ENCODE measurements at places on chromosomes 4 and X.

DNA sequence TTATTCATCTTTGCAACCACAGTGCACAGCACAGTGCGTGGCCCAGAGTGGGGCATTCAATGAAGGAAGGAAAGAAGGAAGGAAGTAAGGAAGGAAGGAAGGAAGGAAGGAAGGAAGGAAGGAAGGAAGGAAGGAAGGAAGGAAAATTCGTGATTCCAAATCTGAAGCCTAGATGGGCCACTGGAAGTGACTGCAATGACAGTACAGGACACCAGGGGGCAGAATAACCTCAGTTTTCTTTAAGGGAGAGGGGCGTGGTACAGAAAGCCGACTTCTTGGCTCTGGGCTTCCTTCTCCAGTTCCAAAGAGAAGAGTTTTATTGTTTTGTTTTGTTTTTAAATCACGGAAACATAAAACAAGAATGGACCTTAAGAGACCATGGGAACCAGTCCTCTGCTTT, 47.8 kb downstream of the APLN start:
- DNase-seq: peak; percentile 61

DNA sequence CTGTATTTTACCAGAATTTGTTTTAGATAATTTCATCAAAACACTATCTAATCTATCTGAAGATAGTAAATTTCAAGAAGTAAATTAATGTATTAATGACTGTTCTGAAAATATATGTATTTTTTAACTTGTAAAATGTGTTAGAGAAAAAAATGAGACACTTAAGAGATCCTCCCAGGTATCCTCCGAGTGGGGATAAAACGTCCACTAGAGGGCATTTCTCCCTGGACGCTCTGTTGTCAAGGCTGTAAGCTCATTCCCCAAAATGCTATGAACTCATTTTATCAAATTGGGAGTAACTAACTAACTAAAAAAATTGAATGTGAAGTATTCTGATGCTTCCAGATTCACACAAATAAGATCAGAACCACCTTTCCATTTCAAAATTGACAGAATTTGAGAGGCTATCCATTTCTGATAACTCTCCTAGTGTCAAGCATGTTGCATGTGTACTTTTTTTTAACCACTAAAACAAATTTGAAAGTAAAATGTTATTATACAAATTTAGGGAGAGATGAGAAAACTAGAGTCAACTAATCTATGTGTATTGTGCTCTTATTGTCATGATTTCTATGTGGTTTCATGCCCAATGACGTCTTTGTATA, 337.3 kb upstream of the HS3ST1 start:
- DNase-seq: no peak

GRCh38 chrX:6708676-6709380, 173.9 kb upstream of the VCX3A start:
- DNase-seq: no peak

DNA sequence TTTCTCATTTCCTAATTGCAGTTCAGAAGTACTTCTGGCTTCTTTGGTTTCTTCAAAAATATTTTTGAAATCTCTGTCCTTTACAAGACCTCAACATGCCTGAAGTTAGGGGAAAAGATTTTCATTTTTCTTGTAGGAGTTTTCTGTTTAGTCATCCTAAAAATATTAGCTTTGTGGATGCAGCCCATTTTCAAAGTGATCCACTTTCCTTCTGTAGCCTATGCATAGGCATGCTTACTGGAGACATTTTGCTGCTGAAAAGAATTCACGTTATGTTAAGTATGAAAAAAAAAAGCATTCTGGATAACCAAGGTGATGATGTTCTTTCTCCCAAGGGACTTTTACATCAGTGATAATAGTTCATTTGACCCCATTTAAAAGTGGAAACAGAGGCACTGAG, 245.6 kb downstream of the THOC2 start:
- DNase-seq: peak; percentile 5

DNA sequence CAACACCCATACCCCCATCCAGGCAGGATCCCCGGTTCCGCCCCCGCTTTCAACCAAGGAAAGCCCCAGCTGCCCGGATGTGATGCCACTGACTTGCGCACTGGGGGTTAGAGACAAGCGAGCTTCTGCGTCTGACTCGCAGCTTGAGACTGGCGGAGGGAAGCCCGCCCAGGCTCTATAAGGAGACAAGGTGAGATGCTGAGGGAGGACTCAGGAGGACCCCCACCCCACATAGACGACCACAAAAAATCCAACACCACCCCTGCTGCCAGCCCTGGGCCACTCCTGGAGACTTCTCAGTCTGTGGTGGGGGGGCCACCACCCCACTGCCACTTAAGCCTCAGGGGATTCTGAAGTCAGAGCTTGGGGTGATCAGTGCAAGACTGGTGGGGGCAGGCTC, at the start of gene MAGEA4:
TSS of gene MAGEA4 (plus strand) at position 110 of the 400 bp plus-strand sequence. CDS start 10,776 bp downstream, outside the sequence.
- no peak for DNase-seq

DNA sequence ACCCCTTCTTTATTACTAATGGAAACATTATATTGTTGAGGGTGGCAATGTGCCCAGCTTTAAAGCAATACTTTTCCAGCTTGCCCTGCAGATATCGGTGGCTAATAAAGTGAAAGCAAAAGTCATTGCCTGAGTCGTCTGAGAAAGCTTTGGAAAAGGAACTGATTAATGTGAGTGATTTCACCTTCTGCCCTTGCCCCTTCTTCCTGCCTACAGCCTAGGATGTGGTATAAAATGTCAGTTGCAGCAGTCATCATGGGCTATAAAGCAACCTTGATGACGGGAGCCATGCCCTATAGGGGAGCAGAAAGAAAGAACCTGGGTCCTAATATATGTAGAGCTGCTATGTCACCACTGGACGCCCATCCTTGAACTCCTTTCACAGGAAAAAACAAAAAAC, 132.4 kb upstream of the USP9X start:
- DNase-seq: peak; percentile 14

- DNase-seq: no peak
Measured at GRCh38 chr4:109451544-109452273, 18.1 kb downstream of the SEC24B start.

DNA sequence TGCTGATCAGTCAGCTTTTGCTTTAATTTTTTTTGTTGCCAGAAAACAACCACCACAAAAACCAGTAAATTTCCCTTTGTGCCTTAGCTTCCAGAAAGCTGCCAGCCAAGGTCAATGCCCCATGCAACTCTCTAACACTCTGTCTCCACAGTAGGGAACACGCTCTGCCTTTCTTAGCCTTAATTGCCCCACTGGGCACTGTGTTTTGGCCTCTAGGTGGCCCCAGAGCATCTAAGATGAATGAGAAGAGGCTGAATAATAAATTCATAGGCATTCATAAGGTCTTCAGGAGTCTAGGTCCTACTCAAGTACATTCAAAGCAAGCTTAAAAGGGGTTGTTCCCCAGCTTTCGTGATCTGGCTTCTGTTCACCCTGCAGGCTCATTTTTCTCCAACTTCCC, 57.7 kb upstream of the PASD1 start:
- DNase-seq: peak; percentile 35

DNA sequence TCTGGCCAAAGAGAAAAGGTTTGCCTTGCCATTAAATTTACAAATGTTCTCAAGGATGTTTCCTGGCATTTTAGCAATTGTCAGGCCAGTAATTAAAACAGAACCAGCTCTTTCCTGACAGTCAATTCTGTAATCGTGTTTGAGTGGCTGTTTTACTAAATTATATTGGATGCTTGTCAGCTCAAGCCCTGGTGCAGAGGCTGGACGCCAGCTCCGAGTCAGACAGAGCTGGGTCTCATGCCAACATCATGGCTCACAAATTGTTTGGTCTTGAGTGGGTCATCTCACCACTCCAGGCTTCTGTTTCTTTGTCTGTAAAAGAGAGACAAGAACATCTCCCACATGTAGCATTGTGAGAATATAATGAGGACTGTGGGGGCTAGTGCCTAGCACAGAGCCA, 190.3 kb upstream of the PSAPL1 start:
- DNase-seq: peak; percentile 76

DNA sequence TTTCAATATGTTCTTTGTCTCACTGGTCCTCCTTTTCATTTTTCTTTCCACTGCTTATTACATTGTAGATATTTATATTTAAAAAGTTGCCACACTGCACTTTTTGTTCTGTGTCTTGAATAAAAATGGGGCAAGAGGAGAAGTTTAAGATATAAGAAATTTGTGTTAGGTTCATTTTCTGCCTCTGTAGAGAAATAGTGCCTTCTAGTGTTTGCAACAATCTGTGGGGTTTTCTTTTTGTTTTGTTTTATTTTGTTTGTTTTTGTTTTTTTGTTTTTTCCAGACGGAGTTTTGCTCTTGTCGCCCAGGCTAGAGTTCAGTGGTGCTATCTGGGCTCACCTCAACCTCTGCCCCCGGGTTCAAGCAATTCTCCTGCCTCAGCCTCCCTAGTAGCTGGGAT, 20.1 kb upstream of the SMIM14 start:
- no peak for DNase-seq

- DNase-seq: no peak
Measured at GRCh38 chrX:53728506-53728905, 42.0 kb upstream of the HUWE1 start.

DNA sequence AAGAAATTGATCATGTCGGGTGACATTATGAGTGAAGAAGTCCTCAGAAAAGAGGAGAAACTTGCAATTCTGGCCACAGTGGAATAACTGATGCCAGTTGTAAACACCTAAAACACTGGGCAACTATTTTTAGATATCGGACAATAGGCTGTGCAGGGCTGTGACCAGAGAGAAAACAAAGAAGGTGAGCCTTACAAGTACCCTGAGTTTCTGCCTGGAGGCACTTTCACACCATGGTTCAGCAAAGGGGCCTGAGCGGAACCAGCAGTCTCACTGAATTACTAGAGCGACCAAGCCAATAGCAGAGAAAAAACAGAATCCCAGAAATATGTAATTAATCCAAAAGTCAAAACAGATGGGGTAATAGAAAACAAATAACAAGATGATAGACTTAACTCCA, 11.2 kb downstream of the IRAK1 start:
- DNase-seq: no peak

DNA sequence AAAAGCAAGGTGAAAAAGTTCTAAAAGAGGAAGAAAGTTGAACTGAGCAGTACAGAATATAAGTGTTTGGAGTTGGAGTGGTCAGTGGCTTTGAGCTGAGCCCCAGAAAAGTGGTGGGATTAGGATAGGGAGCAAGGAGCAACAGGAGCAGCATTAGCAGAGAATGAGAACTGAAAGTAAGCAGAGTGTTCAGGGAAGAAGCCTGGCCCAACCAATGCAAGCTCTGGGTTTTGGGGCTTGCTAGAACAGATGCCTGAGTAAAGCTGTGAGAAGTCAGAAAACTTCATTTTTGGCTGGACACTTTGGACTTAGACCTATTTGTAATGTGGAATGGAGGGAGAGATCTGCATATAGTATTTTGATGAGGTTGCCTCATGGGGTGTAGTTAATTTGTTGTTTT, 17.8 kb downstream of the JADE1 start:
- DNase-seq: no peak

DNA sequence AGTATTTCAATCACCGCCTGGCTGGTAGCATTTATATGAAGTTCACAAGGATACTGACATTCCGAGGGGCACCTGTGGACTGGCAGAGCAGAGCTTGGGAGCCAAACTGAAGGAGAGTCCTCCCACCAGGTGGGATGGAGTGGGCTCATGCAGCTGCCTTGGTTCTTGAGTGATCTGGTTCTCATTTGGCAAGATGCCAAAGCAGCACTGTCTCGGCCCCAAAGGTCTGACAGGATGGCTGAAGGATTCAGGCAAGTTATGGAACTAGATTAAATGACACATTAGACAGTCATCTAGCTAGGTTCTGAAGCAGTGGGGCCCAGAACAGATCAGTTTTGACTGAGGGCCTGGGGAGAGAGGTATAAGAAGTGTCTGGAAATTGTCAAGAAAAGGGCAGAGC, 3.2 kb downstream of the FGF16 start:
- DNase-seq: no peak

DNA sequence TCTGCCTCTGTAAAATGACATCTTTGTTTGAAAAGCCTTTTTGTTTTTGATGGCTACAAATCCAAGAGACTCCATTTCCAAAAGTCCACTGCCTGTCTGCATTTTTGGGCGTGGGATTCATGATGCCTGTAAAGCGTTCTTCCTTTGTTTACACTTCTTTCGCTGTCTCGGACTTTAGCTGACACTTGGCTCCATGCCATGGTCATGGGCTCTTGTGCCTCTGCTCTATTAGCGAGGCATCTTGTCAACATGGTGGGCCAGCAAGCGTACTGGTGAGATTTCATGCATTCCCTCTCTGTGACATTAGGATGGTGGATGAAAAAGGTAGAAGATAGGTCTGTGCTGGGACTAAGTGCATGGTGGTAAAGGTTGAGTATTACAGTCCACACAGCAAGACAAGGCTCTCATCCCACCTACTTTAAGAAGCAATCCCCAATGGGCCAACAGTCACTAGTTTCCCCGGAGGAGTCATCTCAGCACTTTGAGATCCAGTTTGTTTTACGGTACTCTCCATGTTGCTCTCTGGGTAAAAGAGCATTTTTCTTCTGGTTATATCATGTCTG, 298.2 kb upstream of the KLF3 start:
- no peak for DNase-seq

DNA sequence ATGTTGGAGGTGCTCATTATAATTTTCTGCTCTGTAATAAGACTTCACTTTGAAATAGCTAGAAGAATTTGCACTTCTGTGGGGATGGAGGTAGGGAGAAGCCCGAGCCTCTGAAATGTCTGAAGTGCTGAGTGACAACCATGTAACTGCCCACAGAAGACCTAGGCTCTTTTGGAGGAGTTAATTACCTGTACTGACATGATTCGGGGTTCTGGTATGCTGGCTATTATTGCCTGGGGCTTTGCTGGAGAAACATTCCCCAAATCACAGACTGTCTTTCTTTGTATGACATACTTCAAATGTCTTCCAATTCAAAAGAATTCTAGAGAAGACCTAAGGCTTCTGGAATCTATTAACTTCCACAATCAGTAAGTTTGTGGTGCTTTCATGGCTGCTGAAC, 211.2 kb upstream of the POF1B start:
- no peak for DNase-seq

DNA sequence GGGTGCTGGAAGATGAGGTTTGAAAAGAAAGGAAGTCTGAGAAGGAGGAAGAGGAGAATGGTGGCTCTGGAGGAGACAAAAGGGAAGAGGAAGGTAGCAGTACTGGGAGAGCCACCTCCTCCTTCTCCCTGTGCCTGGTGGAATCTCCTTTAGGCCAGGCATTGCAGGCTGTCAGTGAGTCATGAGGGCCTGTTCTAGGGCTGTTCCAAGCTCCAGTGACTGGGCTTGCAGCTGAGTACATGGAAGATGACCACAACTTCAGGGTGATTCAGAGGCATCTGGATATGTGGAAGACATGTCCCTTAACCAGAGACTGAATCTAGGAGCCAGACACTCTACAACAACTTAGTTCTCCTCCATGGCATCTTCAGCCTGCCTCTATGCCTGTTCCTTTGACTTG, 107.8 kb downstream of the EFNB1 start:
- peak; percentile 82 for DNase-seq

- no peak for DNase-seq
Measured at GRCh38 chr4:37615720-37616063, 70.5 kb downstream of the RELL1 start.

Data from AG20443 (cell line).